ENCODE measurements at places on chromosomes 12 and 14. TPM values are rescaled to one million over a fixed set of nuclear protein-coding genes. Genes with fewer than 3 reads are reported as not detected.

Gene RPS6KA5
- total RNA-seq = 15.2 TPM

Gene PPP1R1A
- total RNA-seq = not detected

Gene PLEKHH1
- 63.1 TPM for total RNA-seq

Gene TSHR
- 0.11 TPM for total RNA-seq

Gene ADAM21
- not detected for total RNA-seq
